Cerebellar nuclear complex (tissue), 1 donor: ENCODE measurements at places on chromosomes 13 and 19.

DNA sequence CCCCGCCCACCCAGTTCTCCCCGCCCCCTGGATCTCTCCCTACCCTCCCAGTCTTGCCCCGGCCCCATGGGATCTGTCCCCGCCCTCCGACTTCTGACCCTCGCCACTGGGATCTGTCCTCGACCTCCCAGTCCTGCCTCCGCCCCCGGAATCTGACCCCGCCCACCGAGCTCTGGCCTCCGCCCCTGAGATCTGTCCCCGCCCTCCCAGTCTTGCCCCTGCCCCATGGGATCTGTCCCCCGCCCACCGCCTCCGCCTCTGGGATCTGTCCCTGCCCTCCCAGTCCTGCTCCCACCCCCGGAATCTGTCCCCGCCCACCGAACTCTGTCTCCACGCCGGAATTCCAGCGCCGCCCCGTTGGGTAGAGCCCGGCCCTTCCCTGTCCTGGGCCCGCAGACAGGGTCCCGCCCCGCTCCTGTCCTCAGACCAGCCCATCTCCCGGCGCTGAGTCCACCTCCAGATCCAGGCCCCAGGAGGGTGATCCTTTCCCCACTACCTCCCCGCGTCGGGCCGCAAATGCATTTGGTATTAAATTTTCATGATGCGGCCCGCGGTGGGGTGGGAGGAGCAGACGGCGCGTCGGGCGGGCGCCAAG, 1.5 kb upstream of the SLC17A7 start:
- no peak for DNase-seq

DNA sequence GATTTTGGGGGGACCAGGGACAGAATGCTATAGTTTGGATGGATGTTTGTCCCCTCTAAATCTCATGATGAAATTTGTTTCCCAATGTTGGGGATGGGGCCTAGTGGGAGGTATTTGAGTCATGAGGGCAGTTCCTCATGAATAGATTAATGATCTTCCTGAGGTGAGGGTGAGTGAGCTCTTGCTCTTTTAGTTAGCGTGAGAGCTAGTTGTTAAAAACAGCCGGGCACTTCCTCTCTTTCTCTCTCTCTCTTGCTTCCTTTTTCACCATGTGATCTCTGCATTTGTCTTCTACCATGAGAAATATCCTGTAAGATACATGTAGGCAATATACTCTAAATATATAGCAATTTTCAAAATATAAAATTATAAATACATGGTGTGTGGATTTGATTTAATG, 290.8 kb upstream of the PCDH9 start:
- no peak for DNase-seq

DNA sequence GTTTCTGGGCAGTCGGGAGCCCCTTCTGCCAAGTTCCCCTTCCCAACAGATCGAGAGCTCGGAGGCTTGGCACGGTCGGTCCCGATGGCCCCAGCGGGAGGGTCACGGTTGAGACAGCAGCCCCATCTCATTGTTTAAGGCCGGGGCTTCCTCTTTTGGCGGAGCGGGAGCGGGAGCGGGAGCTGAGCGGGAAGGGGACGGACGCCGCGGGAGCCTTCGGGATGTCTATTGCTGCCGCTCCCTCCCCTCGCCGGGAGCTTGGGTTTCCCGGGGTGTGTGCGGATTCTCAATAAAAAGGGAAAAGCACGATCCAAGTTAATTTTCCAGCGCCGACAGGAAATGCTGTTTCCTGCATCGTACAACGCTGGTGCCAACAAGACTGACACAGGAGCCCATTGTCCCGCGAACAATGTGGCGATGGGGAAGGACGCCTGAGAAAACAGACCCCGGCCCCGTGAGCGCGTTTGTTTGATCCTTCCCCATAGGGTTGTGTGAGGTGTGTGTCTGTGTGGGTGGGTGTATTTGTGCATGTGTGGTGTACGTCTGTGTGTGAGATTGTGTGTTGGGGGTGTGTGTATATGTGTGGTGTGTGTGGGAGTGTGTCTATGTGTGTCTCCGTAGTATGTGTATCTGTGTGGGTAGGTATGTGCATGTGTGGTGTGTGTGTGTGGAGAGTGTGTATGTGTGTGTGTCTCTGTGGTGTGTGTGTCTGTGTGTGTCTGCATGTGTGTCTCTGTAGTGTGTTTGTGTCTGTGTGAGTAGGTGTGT, 36.3 kb upstream of the FLT1 start:
- no peak for DNase-seq

DNA sequence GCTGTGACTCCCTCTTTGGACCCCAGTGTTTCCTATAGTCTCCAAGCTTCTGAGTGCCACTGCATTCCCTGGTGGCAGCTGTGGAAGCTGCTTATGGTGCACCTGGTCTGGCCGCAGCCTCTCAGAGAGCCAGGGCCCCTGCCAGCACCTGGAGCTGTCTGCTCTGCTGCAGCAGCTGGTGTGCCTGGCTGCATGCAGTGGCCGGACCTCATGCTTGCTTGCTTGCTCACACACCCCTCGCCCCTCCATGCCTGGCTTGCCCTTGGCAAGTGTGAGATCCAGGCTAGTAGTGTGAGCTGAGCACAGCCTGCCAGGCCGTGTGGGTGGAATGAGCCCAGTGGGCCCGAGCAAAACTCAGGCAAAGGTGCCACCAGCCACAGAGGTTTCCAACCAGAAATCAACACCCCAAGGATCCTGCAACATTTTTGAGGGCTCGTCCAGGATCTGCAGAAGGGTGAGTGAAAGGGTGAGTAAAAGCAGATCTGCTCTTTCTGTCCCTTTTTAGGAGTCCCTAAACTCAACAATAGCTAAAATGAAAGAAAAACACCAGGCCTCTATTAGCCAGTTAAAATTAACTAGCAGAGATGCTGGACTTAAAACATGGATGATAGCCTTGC, 7.6 kb upstream of the MLLT1 start:
- DNase-seq, result no peak

DNA sequence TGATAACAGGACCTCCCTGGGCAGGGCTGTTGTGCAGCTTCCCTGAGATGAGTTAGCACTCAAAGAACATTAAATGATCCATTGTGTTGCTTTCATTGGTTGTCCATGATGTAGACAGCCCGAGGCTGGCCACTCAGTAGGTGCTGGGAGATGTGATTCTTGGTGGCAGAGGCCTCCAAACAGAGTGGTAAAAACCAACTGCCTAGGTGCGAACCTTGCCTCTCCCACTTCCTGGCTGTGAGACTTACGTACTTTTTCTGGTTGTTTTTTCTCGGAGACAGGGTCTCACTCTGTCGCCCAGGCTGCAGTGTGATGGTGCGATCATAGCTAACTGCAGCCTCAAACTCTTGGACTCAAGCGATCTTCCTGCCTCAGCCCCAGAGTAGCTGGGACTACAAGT, 6.2 kb downstream of the SARS2 start:
- no peak for DNase-seq

DNA sequence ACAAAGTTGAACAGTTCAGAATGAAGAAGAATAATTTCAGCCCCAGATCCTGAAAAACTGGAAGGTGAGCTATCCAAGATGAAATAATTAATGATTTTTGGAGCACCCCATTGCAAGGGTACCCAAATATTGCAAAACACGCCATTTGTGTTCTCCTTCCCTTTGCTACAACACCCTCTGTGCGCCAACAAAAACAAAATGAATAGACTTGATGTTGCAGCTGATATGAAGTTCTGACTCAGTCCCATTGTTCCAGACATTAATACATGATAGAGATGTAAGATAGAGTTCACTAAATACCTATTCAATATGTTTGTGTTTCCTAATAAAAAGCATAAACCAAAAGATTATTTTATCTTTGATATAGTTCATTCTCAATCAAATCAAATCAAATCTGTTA, 287.5 kb upstream of the SOX21 start:
- DNase-seq, result no peak

DNA sequence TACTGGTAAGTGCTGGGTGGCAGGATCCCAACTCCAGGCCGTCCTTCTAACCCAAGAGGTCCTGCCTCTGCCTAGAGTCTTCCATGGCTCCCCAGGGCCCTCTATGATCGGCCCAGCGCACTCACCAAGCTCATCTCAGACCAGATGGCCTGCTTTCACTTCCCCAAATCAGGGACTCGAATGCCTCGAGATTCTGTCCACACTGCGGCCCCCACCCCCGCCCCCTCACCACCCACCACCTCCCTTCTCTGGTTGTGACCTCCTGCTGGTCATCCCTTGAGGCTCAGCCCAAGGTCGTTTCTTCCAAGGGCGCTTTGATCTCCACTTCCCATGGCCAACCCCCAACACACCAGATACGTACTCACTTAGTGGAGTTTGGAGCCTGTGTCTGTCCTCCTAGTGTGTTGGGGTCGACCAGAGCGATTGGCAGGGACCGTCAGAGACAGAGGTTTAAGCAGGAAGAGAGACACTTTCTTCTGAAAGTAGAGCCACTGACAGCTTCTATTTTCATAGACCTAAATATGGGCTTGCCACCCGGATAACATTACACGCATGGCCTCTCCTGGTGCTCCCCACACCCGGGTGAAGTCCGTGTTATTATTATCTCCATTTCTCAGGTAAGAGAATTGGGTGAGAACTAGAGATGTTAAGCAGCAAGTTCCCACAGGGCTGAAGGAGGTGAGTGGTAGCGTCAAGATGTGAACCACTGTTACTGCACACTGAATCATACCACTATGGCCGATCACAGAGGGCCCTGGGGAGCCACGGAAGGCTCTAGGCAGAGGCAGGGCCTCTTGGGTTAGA, at the start of gene FCER2:
Gene FCER2 (minus strand): TSS at position 478 of the 804 bp plus-strand sequence. CDS start 2,371 bp downstream, outside the sequence.
- DNase-seq, result no peak

GRCh38 chr13:61500176-61500575, 84.5 kb upstream of the PCDH20 start:
- no peak for DNase-seq

DNA sequence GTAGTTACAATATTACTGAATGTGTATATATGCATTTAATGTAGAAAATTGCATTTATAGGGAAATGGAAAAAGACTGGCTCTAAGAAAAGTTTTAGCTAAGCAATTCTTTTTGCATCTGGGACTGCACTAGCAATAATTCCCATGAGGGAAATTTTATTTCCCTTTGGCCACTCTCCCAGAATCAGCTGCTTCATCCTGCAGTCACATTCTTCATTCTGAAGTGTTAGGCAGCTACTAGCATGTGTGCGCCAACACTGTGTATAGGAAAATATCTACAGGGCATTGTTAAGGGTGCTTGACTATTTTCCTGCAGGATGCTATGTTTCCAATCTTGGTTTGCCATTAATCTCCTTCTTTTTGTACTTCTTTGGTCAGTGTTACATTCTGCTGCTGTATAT, 312.8 kb upstream of the PCDH20 start:
- no peak for DNase-seq

DNA sequence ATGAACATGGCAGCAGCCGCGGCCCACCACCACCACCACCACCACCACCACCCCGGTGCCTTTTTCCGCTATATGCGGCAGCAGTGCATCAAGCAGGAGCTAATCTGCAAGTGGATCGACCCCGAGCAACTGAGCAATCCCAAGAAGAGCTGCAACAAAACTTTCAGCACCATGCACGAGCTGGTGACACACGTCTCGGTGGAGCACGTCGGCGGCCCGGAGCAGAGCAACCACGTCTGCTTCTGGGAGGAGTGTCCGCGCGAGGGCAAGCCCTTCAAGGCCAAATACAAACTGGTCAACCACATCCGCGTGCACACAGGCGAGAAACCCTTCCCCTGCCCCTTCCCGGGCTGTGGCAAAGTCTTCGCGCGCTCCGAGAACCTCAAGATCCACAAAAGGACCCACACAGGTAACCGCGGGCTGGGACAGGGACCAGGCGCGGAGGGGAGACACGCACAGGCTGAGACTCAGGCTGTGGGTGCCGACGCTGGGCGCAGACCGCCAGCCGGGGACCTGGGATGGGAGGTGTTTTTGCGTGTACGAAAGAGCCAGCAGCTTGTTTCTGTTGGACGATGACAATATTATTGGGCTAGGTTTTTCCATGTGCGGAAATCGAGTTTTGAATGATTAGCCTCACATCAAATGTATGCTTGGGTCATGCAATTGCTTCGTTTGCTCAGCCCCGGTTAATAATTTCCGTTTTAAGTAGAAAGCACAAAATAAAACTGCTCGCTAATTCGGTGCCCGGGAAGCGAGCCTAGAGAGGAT, 1.3 kb downstream of the ZIC2 start:
- no peak for DNase-seq

DNA sequence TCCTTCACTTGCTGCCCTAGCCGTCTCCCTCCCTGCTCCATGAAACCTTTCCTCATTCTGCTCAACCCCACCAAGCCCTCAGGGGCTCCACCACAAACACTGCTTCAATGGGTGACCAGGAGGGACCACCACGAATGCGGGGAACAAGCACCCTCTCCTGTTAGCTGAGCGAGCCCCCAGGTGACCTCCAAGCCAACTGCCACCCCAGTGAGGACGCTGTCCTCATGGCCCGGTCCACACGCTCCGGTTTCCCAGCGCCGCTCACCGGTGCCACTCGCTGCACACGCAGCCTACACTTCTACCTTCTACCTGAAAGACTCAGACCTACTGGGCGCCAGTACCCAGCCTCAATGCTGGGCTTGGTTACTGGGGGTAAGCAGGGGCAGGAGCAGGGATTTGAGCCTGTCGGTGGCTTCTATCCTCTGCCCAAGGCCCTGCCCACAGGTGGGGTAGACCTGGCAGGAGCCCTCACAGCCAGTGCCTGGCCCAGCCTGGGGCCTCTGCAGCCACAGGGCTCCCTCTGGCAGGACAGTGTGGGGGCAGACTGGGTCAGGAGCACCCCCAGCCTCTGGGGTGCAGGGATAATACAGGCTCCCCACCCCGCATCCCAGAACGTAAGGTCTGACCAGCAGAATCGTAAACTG, 704 bp upstream of the TMEM86B start:
- DNase-seq, result no peak

GRCh38 chr13:96052656-96053002, 572 bp downstream of the UGGT2 start:
- DNase-seq, result no peak

DNA sequence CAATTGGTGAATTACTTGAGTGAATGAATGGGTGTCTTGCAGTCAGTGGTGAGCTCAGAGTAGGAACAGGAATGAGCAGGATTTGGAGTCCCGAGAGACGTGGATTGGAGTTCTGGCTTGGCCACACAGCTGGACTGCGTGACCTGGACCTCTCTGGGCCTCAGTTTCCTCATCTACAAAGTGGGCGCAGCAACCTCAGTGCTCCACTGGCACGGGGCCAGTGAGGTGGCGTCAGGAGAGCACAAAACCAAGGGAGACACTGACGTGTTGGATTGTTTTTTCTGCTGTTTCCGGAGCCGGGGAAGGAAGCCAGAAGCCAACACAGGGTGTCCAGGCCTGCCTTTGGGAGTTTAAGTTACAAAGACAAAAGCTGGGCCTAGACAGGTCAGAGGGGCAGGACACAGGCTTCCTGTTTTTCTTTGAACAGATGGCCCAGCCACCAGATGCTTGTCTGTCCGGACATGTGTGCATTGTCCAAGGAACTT, 6.5 kb upstream of the DOCK6 start:
- DNase-seq, result no peak

GRCh38 chr19:11130824-11131455, 24.6 kb downstream of the SPC24 start:
- DNase-seq, result no peak

- DNase-seq, result no peak
Measured at GRCh38 chr13:46735425-46735824, 61.5 kb downstream of the ESD start.

- DNase-seq, result no peak
Measured at GRCh38 chr19:14775869-14776586, 2.3 kb downstream of the ADGRE2 start.

GRCh38 chr13:75359266-75359665, 122.7 kb downstream of the TBC1D4 start:
- no peak for DNase-seq
